ENCODE measurements at places on chromosomes 4 and X.

DNA sequence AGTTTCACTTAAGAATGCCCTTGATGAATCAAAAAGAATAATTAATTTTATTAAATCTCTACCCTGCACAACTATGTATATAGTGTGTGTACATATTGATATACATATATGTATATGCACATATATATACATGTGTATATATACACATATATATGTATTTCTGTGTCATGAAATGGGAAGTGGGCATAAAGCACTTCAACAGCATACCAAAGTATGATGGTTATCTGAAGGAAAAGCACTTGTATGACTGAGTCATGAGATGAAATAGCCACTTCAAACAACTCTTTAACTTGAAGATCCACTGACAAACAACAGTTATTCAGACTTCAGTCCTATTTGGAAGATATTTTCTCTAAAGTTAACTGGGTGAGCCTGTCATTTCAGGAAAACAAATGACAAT is 16.3 kb downstream of the RNF128 start:
- DNase-seq: no peak

- no peak for DNase-seq
Measured at GRCh38 chr4:47692691-47693090, 145.2 kb downstream of the CORIN start.

DNA sequence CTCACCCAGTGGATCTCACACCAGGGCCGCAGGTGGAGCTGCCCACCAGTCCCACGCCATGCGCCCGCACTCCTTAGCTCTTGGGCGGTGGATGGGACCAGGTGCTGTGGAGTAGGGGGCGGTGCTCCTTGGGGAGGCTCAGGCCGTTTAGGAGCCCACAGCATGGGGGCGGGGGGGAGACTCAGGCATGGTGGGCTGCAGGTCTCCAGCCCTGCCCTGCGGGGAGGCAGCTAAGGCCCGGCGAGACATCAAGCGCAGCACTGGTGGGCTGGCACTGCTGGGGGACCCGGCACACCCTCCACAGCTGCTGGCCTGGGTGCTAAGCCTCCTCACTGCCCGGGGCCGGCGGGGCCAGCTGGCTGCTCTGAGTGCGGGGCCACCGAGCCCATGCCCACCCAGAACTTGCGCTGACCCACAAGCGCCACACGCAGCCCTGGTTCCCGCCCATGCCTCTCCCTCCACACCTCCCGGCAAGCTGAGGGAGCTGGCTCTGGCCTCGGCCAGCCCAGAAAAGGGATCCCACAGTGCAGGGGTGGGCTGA is 312.9 kb upstream of the GIMD1 start:
- DNase-seq: no peak

DNA sequence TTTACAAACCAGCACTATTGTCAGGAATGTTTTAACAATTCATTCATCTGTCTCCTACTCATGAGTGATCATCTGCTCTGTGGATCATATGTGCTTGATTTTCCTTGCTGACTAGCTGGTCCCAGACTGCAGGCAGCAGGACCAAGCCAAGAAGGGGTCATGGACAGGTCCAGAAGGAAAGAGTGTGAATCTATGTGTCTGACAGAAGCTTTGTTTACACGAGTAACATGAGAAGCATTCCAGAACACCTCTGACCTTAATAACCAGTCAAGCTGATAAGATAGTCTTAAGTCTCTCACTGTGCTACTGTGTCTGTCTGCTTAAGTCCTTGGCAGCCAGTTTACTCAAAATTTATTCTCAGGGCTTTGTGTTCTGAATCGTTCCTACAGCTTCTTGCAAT is 39.0 kb downstream of the GUCY1A1 start:
- DNase-seq: no peak

DNA sequence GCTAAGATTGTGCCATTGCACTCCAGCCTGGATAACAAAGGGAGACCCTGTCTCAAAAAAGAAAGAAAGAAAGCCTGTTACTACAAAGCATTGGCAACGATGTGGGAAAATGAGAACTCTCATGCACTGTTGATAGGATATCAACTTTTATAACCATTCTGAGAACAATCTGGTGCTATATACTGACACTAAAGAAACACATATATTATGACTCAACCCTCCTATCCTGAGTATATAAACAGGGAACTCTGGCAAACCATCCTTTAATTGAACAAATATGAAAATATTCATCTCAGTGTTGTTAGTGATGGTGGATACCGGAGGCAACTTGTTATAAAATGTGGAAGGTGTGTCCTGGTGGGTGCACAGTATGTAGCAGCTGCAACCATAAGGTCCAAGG is 53.0 kb upstream of the SOD3 start:
- no peak for DNase-seq

- peak; percentile 92 for DNase-seq
Measured at GRCh38 chrX:130280901-130281300, 12.2 kb upstream of the ZNF280C start.

GRCh38 chrX:133307637-133308498 is 89.7 kb upstream of the TFDP3 start:
- DNase-seq: peak; percentile 80

DNA sequence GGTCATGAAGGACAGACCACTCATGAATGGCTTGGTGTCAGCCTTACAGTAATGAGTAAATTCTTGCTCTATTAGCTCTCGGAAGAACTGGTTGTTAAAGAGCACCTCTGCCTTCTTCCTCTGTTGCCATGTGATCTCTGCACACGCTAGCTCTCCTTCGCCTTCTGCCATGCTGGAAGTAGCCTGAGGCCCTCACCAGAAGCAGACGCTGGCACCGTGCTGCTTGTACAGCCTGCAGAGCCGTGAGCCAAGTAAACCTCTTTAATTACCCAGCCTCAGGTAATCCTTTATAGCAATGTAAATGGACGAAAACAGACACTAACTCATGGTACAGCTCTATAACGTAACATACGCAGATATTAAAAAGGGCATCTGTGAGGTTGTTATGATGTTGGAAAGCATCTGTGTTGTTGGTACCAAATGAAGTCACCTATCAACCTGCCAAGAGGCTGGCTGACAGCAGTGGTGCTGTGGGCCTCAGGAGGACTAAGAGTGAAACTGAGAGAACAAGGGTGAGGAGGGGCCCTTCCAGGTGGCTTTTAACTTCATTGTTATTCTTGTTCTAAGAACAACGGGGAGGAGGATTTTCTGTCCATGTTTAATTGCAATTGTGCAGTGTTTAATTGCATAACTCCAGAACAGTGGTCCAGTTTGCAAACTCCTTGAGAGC is 69.2 kb downstream of the CRMP1 start:
- no peak for DNase-seq

DNA sequence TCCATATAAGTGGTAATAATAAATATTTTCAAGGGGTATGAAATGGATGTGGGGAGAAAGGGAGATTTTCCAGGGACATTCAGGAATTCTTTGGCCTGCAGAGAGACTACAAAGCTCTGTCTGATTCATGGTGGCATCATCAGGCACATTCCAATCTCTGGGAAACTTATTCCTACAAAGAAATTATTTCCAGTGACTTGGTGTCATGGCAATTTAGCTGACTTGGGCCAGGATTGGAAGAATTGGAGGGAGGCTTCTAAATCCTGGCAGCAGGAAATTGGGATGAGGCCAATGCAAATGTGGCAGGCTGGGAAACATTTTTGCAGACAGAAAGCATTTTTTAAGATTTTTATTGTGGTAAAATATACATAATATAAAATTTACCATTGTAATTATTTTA is 204.6 kb downstream of the RTL9 start:
- DNase-seq: no peak

DNA sequence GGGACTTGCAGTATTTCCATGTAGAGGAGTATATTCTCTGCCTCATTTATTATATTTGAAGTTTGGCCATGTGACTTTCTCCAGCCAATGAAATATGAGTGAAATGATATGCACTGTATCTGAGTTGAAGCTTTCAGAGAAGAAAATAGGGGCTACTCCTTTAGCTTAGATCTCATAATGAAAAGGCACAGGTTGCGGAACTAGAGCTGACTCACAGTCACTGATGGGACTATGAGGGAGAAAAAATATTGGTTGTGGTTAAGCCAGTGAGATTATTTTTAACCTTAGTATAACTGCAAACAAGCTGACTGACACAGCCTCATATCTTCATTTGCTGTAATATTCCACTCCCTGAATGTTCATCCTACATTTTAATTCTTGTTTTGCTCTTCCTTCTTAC is 1104.3 kb downstream of the RPA4 start:
- no peak for DNase-seq

GRCh38 chrX:19679787-19680186 is 164.5 kb upstream of the MAP3K15 start:
- no peak for DNase-seq

- no peak for DNase-seq
Measured at GRCh38 chr4:112927544-112927943, 121.9 kb upstream of the ANK2 start.

DNA sequence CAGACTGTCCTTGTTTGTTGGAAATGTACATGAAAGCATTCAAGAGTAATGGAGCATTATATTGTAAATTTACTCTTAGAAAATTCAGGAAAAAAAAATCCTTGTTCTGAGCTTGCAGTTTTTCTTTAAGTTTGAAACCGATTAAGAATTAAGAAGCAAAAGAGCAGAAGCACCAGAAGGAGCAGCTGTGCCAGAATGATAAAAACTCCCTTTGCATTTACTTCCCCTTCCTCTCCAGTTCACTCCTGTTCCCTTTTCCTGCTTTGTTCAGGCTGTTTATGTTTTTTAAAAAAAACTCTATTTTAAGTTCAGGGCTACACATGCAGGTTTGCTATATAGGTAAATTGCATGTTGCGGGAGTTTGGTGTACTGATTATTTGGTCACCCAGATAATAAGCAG is 90.3 kb downstream of the ATOH1 start:
- DNase-seq: no peak

GRCh38 chrX:74408304-74408703 is 13.0 kb upstream of the SLC16A2 start:
- DNase-seq: no peak

DNA sequence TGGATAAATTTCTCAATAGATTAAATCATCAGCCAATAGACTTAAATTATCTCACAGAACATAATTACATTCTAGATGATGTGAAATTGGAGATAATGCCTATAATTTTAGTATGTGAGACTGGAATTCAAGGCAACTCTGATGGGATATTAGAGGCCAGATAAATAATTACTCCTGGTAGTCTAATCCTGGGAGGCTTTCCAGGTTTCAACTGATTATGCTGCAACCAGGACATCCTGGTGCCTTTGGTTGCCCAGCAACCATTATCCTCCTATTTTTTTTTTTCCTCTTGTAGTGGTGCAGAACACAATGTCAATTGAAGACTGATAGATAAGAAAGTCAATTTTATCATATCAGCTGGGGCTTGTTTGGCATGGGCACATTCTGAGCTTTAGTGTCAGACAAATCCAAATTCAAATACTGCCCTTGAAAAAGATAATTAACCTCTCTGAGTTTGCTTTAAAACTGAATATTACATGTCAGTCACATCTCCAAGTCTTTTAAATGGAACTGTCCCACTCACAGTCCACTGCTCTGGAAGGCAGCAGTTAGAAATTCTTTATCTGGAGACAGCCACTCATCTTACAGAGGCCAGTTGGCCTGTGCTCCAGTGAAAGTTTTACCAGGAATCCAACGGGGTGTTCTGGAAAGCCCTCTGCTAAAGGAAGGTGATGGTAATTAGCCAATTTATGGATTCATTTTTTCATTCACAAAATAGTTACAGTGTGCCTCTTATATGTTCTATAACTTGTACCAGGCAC is 95.3 kb upstream of the GUCY1A1 start:
- DNase-seq: no peak

GRCh38 chr4:108611365-108611764 is 9.0 kb upstream of the RPL34 start:
- DNase-seq: no peak

- no peak for DNase-seq
Measured at GRCh38 chr4:39786838-39787237, 88.9 kb downstream of the UBE2K start.

DNA sequence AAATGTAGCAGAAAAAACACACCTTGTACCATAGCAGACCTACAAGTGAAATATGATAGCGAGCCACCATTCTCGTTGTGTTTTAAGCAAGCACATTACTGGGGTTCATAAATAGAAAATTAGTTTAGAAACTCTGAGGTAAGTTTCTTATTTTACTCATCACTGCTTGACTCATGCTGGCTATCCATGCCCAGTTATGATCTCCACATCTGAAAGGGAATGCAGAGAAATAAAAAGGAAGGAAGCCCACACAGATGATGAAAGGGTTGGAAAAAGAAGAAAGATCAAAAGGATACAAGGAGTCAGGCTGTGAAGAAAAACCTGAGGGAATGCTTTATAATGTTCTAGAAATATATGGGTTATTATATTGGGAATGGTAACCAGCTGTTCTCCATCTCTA is 54.5 kb downstream of the CAMK2D start:
- DNase-seq: no peak

DNA sequence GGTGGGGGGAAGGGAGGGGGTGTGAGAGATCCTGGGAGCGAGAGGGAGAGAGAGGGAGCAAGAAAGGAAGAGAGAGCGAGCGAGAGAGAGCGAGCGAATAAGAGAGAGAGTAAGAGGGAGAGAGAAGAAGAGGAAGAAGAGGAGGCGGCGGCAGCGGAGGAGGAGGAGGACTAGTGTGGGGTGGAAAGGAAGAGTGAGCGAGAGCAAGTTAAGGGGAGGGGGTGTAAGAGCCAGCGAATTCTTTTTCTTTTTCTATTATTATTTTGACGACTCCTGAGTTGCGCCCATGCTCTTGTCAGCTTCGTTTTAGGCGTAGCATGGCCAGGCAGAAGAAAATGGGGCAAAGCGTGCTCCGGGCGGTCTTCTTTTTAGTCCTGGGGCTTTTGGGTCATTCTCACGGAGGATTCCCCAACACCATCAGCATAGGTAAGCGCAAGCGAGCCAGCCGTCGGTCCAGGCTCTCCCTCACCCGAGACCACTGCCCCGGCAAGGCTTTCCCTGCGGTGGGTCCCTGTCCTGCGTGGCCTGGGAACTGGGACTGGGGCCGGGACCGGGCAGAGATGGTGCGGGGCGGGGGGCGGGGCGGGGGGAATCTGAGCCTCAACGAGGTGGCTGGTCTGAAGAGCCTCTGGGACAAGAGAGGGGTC is at the start of gene GRIA3:
GRIA3 (plus strand) TSS at position 60 of the 647 bp plus-strand sequence; CDS start at position 318, 258 bp downstream.
- no peak for DNase-seq

GRCh38 chrX:138026211-138026610 is 460.3 kb downstream of the ZIC3 start:
- DNase-seq: peak; percentile 64

DNA sequence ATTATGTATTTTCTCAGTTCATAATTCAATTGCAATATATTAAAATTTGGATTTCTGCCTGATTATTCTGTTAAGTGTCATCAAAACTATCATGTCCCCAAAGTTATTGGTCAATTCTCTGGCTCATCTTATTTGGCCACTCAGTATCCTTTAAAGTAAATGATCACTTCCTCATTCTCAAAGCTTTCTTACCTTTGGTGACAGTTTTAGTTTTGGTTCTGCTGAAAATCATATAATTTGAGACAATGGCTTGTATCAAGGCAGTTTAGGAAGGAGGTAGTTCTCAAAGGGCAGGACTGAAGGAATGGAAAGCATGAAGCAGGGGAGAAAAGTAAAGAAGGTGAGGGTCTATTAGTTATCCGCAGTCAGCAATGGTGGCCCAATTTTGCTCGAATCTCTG is 1832.1 kb downstream of the ARAP2 start:
- no peak for DNase-seq

GRCh38 chr4:183249854-183250253 is 70.2 kb downstream of the CLDN22 start:
- peak; percentile 24 for DNase-seq
